ENCODE measurements at places on chromosomes 6 and 20. TPM values are rescaled to one million over a fixed set of nuclear protein-coding genes. Genes with fewer than 3 reads are reported as not detected.
A peak's percentile ranks its signal among the peaks of the same experiment; 100 is the strongest.

- DNase-seq: no peak
Measured at GRCh38 chr20:18443886-18444285, 22.9 kb downstream of the DZANK1 start.

- DNase-seq: no peak
Measured at GRCh38 chr20:11982289-11982954, 64.7 kb downstream of the BTBD3 start.

DNA sequence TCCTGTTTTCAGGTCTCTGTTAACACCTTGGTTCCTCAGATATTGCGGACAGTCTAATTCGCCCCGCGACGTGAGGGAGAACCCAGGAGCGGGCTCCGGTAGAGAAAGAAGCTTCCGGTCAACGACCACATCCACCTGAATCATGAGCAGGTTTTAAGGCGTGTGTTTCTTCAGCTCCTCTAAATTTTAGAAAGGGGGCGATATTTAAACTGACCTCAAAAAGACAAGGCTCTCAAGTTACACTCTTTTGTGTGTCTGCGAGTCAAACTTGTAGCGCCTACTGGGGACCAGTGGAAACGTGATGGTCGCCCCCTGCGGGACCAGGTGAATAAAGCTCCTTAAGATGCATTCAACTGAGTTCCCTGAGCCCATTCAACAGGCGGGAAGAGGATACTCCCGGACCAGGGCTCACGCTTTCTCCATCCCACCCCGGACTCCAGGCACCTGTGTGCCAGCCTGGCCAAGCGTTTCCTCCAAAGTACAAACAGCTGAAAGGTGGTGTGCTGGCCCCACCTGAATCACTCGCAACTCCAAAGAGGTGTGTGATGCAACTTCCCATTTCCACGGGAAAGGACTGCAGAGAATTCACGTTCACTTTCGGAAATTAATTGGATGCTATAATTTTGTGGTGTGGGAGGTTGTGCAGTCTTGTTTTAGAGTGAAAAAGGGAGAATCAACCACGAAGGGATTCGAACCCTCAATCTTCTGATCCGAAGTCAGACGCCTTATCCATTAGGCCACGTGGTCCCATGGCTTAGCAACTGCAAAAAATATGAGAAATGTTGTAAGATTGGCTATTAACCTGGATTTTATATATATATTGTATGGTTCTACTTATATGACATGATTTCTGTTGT is 17.0 kb downstream of the GPX5 start:
- peak; percentile 64 for DNase-seq

- no peak for DNase-seq
Measured at GRCh38 chr6:7910298-7910653, 312 bp downstream of the TXNDC5 start.

DNA sequence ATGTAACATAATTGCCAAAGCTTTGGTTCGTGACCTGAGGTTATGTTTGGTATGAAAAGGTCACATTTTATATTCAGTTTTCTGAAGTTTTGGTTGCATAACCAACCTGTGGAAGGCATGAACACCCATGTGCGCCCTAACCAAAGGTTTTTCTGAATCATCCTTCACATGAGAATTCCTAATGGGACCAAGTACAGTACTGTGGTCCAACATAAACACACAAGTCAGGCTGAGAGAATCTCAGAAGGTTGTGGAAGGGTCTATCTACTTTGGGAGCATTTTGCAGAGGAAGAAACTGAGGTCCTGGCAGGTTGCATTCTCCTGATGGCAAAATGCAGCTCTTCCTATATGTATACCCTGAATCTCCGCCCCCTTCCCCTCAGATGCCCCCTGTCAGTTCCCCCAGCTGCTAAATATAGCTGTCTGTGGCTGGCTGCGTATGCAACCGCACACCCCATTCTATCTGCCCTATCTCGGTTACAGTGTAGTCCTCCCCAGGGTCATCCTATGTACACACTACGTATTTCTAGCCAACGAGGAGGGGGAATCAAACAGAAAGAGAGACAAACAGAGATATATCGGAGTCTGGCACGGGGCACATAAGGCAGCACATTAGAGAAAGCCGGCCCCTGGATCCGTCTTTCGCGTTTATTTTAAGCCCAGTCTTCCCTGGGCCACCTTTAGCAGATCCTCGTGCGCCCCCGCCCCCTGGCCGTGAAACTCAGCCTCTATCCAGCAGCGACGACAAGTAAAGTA is 547 bp upstream of the ESR1 start:
- DNase-seq: no peak

DNA sequence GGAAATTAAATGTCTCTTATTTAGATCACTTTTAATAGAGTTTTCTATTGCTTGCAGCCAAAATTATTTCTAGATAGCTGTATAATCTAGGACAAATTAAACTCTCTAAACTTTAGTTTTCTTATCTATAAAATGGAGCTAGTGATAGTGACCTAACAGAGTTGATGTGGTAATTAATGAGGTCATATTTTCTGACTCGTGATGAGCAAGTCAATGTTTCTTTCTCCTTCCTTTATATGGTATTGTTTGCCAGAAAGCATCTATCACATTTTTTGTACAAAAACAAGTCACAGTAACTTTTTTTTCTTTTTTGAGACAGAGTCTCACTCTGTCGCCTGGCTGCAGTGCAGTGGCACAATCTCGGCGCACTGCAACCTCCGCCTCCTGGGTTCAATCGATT is 267.7 kb downstream of the FARS2 start:
- DNase-seq: no peak

DNA sequence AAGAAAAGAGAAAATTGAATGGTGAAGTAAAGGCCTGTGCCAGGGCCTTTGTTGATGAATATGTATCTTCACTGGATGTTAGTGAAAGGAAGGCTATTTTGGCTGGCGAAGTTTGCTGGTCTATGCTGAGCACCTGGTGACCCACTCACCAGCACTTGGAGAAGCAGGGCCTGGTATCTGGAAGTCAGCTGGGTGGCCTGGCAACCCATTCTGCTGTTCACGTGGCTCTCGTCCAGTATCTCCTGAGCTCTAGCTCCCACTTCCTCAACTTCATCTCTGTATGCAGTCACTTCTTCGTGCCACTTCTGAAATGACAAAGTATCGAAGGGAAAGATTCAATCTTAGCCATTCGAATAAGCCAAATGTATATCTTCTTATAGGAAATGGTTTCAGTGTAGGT is 283.7 kb downstream of the SYNE1 start:
- no peak for DNase-seq

- no peak for DNase-seq
Measured at GRCh38 chr6:104613416-104614001, 246.2 kb downstream of the HACE1 start.

DNA sequence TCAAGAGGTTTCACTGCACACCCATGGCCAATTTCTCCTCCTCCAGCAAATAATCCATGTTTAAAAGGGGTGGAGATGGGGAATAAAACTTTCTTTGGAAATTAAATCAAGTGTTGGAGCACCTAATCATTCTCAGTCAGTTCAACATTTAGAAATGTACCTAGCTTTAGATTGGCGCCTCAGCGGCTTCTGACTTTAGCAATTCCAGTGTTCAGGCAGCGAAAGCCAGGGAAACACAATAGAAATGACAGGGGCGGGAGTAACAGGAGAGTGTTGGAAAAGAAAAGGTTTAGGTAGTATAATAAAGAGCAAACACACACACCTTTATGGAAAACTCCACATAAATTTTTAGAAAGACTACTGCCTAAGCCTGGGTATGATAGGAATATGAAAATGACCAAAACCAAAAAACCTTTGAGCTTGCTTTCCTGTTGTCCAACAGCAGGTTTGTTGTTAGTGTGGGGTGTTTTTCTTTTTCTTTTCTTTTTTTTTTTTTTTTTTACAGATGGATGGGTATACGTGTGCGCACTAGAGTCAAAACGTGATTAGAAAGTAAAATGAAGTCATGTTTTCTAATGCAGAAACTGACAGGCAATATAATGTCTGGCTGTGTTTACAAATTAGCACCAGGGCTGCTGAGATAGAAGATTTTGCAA is 7.7 kb downstream of the TFAP2A start:
- no peak for DNase-seq

- no peak for DNase-seq
Measured at GRCh38 chr6:162829013-162829742, 101.4 kb downstream of the PACRG start.

GRCh38 chr6:165807249-165807960 is 144.4 kb upstream of the PDE10A start:
- no peak for DNase-seq

DNA sequence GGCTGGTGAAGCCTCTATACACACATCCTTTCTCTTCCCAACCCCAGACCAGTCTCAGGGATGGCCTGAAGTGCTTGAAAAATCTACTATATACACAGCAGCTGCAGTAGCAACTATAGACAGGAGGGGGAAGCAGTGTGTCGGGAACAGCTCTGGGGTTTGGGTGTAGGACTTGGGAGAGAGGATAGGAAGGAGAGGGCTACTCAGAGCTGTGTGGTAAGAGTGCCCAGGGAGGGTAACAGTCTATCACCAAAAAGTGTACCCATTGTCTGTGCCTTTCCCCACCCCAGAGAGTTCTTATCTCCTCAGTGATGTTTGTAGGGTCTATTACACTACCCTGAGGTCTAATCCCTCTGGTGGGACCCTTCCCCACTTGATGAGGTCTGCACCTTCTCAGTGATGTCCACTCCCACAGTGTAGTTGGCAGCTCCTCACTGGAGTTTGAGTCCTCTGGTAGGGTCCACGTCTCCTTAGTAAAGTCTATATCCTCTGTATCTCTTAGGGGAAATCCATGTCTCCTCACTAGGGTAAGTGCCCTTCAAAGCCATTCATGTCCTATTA is 1.5 kb upstream of the GGT7 start:
- peak; percentile 59 for DNase-seq

- no peak for DNase-seq
Measured at GRCh38 chr6:155599561-155599960, 143.9 kb upstream of the NOX3 start.

DNA sequence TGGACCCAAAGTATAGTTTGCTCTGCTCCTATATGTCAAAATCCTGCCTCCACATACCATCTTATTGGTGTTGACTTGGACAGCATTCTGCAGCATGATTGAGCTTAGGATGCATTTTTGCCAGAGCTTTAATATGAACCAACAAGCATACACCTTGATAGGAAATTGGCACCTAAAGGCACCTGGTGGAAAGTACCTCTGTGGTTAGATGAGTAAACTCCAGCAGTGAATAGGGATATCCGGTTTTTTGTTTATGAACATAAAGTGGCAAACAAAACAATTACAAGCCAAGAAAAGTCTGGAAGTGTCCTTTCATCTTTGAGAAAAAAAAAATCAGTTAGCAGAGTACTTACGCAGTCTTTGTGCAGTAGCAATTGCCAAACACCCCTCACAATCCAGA is 6.2 kb upstream of the CYP24A1 start:
- no peak for DNase-seq

DNA sequence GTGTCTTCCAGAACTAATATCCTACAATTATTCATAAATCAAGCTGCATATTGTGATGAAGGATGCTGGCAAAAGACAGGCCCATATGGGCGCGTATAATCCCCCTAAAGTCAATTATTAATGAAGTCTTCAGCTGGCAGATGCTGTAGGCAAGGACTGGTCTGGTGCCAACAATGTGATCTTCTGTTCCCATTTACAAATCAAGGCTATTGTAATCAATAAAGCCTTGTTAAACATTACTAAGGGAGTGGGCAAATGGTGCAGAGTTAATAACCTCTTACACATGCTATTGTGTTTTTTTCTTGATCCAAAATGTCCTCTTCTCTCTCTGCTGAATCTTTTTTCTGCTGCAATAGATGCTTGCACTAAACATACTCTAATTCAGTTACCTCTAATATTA is 119.0 kb downstream of the ALDH8A1 start:
- DNase-seq: no peak

- DNase-seq: no peak
Measured at GRCh38 chr6:169095153-169095552, 158.5 kb downstream of the THBS2 start.

DNA sequence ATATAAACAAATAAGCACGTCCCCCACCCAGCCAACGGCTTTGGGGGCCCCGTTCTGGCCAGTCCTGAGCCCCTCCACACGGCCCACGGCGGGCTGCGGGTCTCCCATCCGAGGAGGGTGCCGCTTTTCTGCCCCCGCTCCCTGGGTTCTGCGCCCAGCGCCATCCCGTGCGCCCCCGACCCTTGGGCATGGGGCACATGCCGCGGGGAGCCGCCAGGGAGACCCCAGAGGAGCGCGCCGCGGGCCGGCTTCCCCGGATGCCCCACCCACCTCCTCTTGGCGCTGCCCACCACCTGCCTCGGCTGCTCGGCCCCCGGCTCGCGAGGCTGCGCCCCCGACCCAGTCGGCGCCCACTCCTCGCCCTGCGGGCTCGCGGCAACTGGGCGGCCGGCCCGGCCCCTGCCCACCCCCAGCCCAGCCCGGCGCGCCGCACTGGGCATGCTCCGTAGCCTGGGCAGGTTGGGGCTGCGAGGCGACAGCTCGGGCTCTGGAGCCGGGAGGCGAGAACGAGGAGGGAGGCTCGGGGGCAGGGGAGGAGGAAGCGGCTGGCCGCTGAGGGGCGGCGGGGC is 570 bp upstream of the PLCB4 start:
- peak; percentile 56 for DNase-seq

DNA sequence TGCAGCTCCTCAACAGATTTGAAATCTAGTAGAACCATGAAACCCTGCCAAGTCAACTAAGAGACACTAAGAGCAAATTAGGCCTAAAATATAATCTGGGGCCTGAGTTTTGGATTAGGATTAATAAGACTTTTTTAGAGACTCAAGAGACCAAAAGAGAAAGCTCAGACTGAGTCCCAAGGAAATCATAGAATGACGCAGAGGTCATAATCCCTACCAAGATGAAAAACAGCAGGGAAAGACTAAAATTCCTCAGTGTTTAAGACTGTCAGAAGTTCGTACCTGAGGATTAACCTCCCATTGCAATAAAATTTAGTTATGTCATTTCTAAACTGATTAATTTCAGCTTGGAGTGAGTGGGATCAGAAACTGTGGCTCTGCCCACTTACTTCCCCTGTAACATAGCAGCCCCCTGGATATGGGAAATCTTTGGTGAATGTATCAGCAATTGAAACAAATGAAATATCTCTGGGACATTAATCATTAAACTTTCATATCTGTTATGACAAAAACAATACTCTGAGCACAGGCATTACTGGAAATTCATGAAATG is 200.3 kb downstream of the EDN1 start:
- DNase-seq: no peak

GRCh38 chr20:25196786-25197120 is 1.2 kb downstream of the ENTPD6 start:
- no peak for DNase-seq

DNA sequence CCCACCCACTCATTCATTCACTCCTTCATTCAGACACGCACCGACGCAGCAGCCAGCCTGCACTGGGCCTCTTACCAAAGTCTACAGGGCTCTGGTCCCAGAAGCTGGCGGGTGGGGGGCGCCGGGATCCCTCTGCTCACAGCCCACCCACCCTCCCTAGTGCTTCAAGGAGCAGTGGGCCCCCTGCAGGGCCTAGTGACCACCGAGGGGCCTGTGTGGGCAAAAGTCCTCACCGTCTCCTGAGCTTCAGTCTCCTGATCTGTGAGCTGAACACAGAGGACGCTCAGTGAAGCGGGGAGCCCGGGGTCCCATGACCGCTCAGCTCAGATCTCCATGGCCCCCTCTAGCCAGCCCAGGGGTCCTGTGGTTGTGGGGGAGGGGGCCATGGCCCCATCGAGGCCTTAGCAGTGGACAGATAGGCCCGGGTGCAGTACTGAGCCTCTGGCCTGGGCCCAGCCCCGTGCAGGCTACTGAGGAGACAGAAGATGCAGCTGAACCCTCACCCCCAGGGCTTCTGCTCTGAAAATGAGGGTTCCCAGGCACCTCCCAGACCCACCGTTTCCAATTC is 33.4 kb upstream of the MRGBP start:
- no peak for DNase-seq

XKR7 gene
- 2.7 TPM for total RNA-seq

MYMX gene
- total RNA-seq: not detected

C6orf58 gene
- not detected for total RNA-seq

HCRTR2 gene
- not detected for total RNA-seq

PDE7B gene
- 0.07 TPM for total RNA-seq

TFAP2C gene
- 0.50 TPM for total RNA-seq

MEI4 gene
- 2.6 TPM for total RNA-seq

LAMA4 gene
- total RNA-seq: 2.1 TPM

Data from progenitor cell of endocrine pancreas (in vitro differentiated cells).